ENCODE measurements at places on chromosomes 1 and 21.
A peak's percentile ranks its signal among the peaks of the same experiment; 100 is the strongest.

GRCh38 chr1:26372039-26372438 is 511 bp downstream of the ZNF683 start:
- peak; percentile 48 for DNase-seq

DNA sequence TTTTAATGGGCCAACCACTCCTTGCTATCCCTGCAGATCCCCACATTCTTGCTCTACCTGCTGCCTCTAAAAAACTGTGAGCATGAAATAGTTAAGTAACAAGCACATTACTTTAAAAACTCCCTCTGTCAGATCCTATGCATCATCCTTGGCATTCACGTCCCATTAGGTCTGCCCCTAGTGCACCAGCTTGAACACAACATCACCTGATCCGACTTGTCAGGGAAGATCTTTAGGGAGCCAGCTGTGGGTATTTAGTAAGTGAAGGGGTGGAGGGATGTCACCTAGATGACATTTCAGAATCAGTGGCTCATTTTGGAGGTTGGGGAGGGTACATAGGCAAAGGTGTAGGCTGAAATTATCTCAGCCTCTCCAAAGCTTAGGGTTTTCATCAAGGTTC is 33.5 kb downstream of the RXRG start:
- no peak for DNase-seq

DNA sequence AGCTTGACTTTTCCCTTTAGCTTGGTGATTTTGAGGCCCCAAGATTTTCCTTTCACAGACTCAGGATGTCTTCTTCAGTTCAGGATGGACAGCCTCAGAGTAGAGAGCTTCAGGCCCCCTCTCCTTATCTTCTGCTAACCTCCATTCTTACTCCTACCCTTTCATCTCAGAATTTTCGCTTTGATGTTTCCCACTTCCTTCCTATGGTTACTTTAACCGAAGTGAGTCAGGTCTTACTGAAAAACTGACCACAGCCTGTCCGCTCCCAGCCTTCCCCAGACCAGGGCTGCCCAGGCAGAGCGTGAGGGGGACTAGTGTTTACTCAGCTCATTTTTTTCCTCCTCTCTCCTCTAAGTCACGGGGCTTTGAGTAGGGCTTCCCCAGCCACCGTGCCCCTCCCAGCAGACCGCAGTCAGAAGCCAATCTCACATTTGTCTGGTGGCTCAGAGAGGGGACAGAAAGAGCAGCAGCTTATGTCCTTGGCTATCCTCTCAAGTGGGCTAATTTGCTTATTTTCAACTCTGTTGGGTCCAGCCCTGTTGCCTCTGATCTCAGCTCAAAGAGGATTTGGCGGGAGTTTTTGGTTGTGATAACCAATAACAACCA is 4.2 kb upstream of the IL19 start:
- peak; percentile 85 for DNase-seq

- no peak for DNase-seq
These were observed 908.7 kb downstream of the TTLL7 start for GRCh38 chr1:83090195-83090594.

DNA sequence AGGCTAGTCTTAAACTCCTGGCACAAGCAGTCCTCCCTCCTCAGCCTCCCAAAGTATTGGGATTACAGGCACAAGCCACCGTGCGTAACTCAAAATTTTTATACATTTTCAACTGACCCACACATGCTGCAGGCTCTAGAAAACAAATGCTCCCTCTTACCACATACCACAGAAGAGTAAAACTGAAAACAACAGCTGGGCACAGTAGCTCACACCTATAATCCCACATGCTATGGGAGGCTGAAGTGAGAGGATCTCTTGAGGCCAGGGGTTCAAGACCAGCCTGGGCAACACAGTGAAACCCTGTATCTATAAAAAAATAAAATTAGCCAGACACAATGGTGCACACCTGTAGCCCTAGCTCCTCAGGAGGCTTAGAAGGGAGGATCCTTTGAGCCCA is 56.7 kb downstream of the AKT3 start:
- DNase-seq, result no peak

DNA sequence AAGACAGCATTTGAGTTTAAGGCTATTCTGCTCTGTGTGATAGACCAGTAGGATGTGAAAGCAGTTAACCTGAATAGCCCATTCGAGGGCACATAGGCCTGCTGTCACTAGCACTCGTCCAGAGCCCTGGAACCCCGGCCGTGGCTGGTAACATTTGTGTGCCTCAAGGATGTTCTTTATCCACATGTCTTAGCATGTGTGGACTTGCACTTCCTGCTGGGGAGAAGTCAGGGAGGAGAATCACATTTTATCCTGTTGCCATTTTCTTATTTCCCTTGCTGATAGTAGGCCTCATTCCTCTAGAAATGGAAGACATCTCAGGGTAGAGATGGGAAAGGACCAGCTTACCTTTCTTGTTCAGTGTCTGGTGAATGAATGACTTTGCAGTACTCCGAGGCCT is 54.7 kb downstream of the VPS13D start:
- no peak for DNase-seq

DNA sequence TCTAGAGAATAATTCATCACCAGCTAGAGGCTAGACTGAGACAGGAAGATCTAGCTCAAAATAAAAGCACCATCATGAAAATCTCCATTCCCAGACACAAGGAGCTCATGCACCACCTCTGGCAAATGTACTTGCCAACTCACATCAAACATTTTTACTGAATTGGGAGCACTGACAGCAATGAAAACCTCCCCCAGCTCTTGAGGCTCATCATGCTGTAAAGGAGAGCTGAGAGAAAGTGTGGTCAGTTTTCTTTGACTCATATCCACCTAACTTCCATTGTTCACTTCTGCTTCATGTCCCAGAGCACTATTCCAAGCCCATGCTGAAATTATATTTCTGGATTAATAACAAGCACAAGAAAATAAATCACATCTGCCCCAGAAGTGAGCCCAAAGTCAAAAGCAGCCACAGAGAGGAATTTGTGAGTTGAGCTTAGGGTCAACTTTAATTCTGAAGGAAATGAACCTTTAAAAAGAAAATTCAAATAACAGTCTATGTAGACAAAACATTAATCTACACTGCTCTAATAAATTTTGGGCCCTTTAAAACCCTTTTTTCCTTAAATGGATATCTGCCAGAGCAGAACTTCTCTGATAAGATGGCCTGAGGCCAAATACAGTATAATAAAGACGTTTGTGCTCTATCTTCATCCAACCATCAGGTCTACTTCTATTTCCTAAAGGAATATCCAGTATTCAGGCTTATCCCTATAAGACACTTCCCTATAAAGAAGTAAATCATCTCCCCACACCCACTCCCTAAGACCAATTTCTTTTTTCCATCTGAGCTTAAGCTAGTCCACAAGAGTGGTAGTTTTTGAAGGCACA is 85.9 kb upstream of the ADAM30 start:
- DNase-seq, result peak; percentile 82

DNA sequence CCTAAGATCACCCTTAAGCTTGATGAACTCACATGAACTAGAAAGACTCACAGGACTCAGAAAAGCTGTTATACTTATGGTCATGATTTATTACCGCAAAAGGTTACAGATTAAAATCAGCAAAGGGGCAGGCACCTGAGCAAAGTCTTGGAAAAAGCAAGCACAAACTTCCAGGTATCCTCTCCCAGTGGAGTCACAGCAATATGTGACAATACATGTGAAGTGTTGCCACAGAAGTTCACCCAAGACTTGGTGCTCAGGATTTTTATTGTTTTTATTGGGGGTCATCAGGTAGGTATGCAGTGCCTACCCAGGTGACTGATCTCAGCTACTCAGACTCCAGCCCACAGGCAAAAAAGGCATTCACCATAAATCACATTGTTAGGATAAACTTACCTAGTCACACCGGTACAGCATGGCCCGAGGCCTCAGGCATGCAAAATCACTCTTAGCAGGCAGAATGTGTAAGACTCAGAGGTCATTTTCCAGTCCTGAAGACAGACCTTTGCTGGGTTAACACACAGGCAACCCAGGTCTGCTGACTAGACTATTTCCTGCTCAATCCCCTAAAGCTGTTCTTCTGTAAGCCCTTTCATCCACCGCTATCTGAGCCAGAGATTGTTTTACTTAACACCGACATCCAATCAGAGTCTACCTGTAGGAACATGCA is 55.6 kb downstream of the SSX2IP start:
- no peak for DNase-seq

DNA sequence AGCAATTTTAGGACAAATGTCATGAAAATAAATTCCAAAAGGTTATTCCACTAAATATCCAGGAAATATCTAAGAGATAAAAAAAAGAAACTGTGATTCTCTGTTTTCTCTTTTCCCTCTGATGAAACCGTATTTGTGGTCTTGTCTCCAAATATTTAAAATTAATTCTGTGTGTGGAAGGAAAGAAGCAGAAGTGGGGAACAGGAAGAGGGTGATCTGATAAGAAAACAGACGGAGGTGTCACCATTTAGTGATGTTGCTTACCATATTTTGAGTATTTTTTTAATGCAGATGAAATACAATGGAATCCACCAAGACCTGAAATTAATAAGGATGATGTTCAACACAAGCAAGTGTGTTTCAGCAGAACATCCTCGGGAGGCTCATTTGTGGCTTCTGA is 29.6 kb downstream of the CLCA1 start:
- no peak for DNase-seq

DNA sequence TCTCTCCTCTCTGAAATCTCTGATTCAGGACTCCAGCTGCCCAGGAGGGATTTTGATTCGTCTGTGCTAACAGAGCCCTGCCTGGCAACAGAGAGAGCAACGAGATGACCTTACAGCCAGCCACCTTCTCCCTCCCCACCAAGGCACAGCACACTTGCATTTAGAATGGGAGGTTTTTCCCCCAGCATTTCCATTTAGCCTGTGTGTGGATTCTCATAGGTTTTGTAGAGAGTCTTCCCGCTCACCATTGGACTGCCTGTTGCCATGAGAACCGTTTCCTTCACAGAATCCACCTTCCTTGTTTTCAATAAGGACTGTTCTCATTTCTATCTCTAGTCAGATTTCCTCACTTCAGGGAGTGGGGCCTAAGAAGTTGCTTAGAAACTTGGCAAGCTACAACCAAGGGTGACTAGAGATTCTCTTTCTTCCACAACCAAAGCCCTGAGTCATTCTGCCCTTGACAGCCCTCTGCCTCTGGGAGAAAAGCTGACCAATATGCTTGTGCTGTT is 5.8 kb upstream of the IKBKE start:
- peak; percentile 36 for DNase-seq

DNA sequence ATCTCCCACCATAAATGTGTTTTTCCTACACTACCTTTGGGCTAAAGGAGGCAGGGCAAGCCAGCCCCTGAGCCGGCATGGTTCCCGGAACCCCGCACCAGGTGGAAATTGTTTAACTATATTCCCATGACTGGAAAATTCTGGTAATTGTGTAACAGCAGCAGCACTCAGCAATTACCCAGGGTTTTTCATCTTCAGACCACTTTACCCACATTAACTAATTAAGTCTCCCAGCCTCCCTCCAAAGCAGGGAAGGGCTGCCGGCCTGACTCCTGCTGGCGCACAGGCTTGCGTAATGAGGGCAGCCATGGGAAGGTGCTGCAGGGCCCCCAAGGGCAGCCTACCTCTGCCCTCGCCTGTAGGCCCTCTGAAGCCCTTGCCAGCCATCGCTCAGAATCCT is 140.7 kb upstream of the VAMP3 start:
- DNase-seq, result no peak

DNA sequence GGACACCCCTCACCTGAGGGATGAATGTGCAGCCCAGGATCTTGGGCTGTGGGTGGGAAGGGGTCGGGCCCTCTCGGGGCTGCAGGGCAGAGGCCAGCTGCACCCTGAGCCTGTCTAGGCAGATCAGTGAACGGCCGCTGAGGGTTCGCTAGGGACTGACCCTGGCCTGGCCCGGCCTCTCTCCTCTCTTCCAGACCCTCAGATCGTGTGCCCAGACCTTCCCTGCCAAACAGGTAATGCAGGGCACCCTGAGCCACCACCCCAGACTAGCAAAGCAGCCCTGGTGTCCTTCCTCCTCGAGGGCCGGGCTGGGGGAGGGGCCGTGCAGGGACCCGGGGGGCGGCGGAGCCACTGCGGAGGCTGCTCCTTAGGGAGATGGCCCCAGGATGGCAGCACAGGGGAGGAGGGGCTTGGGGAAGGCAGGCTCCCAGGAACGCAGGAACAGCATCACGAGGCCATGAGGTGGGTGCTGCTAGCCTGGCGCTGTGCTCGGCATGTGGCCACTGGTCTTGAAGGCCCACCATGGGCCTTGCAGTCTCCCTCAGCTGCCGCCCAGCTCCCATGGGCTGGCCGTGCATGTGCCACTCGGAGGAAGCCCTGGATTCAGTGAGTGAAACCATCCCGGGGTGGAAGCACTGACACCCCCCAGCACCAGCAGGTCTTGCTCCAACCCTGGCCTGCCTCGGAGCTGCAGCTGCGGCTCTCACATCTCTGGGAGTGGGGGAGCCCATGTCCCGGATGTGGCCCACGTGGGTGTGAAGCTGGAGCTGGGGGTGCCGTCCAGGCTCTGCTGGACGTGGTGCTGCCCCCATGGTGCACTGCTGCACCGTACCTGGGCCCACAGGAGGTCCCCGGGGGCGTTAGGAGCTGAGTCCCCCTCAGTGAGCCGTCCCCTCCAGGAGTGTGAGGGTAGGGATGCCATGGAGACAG is 28.7 kb downstream of the COL6A2 start:
- no peak for DNase-seq

Data from Daoy (cell line).